ENCODE measurements at places on chromosomes 6 and 20.

DNA sequence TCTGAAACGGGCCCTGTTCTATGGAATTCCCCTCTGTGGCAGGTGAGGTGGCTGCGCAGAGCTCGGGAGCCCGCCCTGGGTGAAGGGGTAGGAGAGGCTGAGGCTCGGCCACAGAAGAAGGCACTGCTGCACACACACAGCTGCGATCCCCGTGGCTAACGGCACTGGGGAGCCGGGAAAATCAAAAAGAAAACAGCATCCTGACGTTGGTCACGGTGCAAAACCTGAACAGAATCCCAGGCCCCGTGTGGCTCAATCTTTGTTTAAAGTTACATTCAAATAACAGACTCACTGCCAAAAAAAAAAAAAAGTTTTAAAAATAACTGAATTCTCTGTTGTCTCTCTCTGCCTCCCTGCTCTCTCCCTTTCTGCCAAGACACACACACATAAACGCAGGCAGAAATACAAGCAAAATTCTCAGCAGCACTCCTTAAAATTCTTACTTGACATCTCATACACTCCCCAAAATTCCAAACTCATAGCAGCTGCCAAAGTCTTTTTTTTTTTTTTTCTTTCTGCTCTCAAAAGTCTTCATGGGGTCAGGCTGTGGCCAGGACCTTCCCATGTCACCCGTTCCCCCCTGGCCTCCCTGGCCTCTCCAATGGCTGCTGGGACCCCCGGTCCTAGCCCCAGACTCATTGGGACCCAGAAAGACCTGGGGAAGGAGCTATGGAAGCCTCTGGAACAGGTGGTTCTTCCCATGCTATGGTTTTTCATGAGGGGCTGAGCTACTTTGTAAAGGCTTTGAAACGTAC, 248.8 kb downstream of the TTLL2 start:
- no peak for DNase-seq

GRCh38 chr6:44593539-44593944, 206.0 kb downstream of the CDC5L start:
- peak; percentile 44 for DNase-seq

GRCh38 chr6:108916026-108916686, 67.9 kb downstream of the ARMC2 start:
- DNase-seq = no peak

GRCh38 chr6:75287424-75287823, 2.8 kb upstream of the TMEM30A start:
- no peak for DNase-seq

- peak; percentile 21 for DNase-seq
Measured at GRCh38 chr6:166626177-166627032, 646 bp downstream of the RPS6KA2 start.

GRCh38 chr20:38290829-38291814, 12.8 kb upstream of the BPI start:
- no peak for DNase-seq

GRCh38 chr6:14885498-14885897, 360.4 kb upstream of the JARID2 start:
- no peak for DNase-seq

DNA sequence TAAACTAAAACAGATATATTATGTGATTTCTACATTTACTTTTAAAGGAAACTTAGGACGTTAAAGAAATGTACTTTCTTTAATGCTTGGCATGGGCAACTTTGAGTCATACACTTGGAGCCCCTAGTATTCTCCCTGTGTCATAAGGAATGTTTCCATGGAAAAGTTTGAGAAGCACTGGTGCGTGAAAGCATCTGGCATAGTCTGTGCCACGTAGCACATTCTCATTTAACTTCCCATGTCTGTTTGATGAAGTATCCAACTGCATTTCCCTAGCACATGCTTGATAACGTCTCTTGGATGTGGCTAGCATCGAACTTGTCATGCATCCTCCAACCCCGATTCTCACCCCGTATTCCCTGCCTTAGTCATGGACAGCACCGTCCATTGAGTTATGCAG, 172.0 kb downstream of the TBC1D7 start:
- no peak for DNase-seq

DNA sequence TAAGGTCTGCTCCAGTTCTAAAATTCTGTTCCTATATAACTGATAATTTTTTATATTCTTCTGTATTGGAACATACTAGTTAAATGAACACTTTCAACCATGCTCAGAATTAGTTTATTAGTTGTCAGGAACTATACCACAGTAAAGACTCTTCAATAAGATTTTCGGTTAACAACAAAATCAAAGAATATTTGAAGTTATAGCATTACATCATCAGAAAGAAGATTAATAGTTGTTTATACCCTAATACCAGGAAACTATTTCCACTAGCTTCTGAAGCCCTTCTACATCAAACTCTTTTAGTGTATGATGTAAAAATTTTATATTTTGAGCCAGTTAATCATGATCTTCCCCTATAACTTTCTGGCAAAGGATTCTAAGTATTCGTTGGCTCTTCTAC, 6.6 kb downstream of the CALHM4 start:
- DNase-seq = no peak

GRCh38 chr6:166029506-166029905, 138.1 kb downstream of the TBXT start:
- DNase-seq = no peak

- no peak for DNase-seq
Measured at GRCh38 chr6:37897818-37898515, 78.4 kb downstream of the ZFAND3 start.

- DNase-seq = no peak
Measured at GRCh38 chr20:44118185-44119033, 68.6 kb downstream of the JPH2 start.

All from NCI-H2081 (cell line).